ENCODE measurements at places on chromosomes 1 and 21. TPM values are rescaled to one million over a fixed set of nuclear protein-coding genes. Genes with fewer than 3 reads are reported as not detected.

- no peaks in the 10 kb centered on the region for H3K4me1 ChIP-seq
- no peak overlapping the region for H3K27ac ChIP-seq
Observed at GRCh38 chr1:22872981-22873664, 99.5 kb downstream of the LACTBL1 start.

- H3K27ac ChIP-seq = peak overlapping the region; percentile 85
- peaks cover 94% of the 10 kb centered on the region for H3K4me1 ChIP-seq
- DNase-seq = peak; percentile 46
- H3K36me3 ChIP-seq = peaks cover 6% of the 10 kb centered on the region
- peak overlapping the region; percentile 46 for H3K4me3 ChIP-seq
Observed at GRCh38 chr1:198678901-198679329, 40.1 kb downstream of the PTPRC start.

DNA sequence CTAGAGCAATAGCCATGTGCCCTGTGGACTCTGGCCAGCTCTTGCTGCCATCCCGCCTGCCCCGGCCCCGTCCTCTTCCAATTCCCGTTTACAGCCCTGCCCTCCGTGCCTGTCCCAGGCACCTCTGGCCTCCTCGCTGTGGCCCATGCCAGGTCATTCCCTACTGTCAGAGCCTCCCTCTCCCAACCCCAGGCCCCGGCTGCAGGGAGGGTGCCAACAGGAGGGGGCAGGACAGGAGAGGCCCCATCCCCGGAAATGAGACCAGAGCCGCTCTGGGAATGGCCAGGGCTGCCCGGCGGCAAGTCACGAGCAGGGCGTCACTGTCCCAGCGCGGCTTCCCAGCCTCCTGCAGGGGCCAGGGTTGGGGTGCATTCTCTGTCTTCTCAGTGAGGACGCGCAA, 23.5 kb upstream of the TSPEAR start:
- H3K4me3 ChIP-seq = no peak overlapping the region
- H3K27ac ChIP-seq = no peak overlapping the region
- DNase-seq = no peak
- no peaks in the 10 kb centered on the region for H3K36me3 ChIP-seq
- no peaks in the 10 kb centered on the region for H3K27me3 ChIP-seq

GRCh38 chr1:25703041-25703440, 86.5 kb downstream of the MAN1C1 start:
- peaks cover 39% of the 10 kb centered on the region for H3K4me1 ChIP-seq

GRCh38 chr1:33338440-33339211, 17.7 kb upstream of the A3GALT2 start:
- H3K27me3 ChIP-seq = no peaks in the 10 kb centered on the region
- DNase-seq = no peak
- peaks cover 15% of the 10 kb centered on the region for H3K4me1 ChIP-seq
- H3K27ac ChIP-seq = no peak overlapping the region

DNA sequence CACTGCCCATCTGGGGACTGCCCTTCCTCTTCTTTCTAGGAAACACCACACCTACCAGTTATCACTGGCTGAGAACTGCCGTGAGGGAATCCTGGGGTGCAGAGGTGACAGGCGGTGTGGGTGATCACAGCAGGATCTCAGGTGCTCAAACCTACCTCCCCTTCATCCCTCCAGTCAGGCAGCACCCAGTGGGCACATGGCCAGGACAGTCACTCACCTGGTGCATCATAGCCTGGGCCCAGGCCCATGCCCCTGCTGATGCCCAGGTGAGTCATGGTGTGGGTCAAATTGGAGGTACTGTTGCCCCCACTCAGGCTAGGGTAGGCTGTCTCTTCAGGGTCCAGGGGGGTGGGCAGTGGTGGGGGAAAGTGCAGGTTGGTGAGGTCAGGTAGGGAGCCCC, 5.3 kb upstream of the DENND4B start:
- no peaks in the 10 kb centered on the region for H3K27me3 ChIP-seq
- H3K36me3 ChIP-seq = peaks cover 58% of the 10 kb centered on the region
- peaks cover 33% of the 10 kb centered on the region for H3K4me1 ChIP-seq

- H3K27me3 ChIP-seq = no peaks in the 10 kb centered on the region
- no peaks in the 10 kb centered on the region for H3K4me1 ChIP-seq
- DNase-seq = no peak
- H3K27ac ChIP-seq = no peak overlapping the region
Observed at GRCh38 chr1:81296601-81297000, 504.1 kb upstream of the ADGRL2 start.

- peaks cover 19% of the 10 kb centered on the region for H3K4me1 ChIP-seq
- no peaks in the 10 kb centered on the region for H3K27me3 ChIP-seq
- no peak overlapping the region for H3K4me3 ChIP-seq
- H3K27ac ChIP-seq = no peak overlapping the region
Observed at GRCh38 chr1:10208537-10208936, 1.8 kb upstream of the KIF1B start.

DNA sequence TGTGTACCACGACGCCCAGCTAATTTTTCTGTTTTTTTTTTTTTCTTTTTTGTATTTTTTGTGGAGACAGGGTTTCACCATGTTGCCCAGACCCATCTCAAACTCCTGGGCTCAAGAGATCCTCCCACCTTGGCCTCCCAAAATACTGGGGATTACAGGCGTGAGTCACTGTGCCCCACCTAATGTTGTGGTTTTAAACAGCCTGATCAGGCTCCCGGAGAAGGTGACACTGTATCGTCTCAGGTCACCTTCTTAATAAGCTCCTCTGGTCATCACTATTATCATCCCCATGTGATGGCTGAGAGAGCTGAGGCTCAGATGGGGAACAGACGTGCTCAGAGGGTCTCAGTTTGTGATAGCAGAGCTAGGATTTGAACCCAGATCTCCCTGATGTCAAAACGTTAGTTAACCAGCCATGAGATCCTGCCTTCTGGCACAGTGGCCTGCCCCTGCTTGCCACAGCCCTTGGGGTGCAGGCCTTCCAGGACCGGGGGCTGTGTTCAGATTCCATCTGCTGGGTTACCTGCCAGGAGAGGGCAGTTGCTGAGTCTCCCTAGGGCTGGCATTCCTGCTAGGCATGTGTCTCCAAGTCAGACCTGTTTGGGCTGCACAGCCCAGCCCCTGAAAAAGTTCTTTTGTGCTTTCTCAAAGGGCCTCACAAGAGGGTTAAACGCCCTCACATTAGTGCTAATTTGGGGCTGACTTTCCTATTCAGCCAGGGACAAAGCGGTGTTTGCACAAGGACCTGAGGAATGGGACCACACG, 32.7 kb upstream of the GRHL3 start:
- no peaks in the 10 kb centered on the region for H3K36me3 ChIP-seq
- no peak overlapping the region for H3K4me3 ChIP-seq
- DNase-seq = no peak
- no peaks in the 10 kb centered on the region for H3K27me3 ChIP-seq

GRCh38 chr1:165537356-165538109, 6.3 kb upstream of the LRRC52 start:
- H3K27me3 ChIP-seq = no peaks in the 10 kb centered on the region
- no peak overlapping the region for H3K4me3 ChIP-seq
- no peak overlapping the region for H3K27ac ChIP-seq
- DNase-seq = no peak
- no peaks in the 10 kb centered on the region for H3K36me3 ChIP-seq

- H3K36me3 ChIP-seq = no peaks in the 10 kb centered on the region
- DNase-seq = no peak
- H3K4me1 ChIP-seq = peaks cover 14% of the 10 kb centered on the region
- H3K27me3 ChIP-seq = no peaks in the 10 kb centered on the region
- no peak overlapping the region for H3K27ac ChIP-seq
- H3K4me3 ChIP-seq = no peak overlapping the region
Observed at GRCh38 chr1:9595156-9595967, 6.7 kb downstream of the TMEM201 start.

DNA sequence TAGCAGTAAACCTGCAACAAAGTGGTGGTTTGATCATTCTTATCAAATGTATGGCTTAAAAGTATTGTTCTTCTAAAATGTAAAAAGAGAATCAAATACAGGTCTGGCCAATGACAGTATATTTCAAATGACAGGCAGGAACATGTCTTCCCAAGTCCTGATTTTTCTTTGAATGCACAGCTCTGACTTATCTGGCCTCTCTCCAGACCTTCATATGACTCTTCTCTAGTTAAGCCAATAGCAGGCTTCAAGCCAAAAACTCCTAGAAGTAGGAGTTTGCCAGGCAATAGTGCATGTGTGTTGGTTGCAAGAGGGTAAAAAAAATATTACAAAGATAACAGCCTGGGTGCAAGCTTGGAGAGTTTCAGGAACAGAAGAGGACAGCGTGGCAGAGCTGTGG, 345.5 kb downstream of the SMYD3 start:
- H3K36me3 ChIP-seq = no peaks in the 10 kb centered on the region
- DNase-seq = no peak
- H3K27me3 ChIP-seq = no peaks in the 10 kb centered on the region
- no peak overlapping the region for H3K27ac ChIP-seq

The SPATA21 gene
- total RNA-seq = not detected

The ESRRG gene
- not detected for total RNA-seq

The TCP10L gene
- total RNA-seq = not detected

The LEMD1 gene
- total RNA-seq = not detected

The NUDT17 gene
- 1.6 TPM for total RNA-seq

The WDR64 gene
- not detected for total RNA-seq

The ST6GALNAC3 gene
- 0.33 TPM for total RNA-seq
